ENCODE measurements at places on chromosomes 16 and 17. TPM values are rescaled to one million over a fixed set of nuclear protein-coding genes. Genes with fewer than 3 reads are reported as not detected.

ANKFN1 gene
- 14.5 TPM for polyA plus RNA-seq

NACA2 gene
- 1.2 TPM for polyA plus RNA-seq

KRTAP17-1 gene
- polyA plus RNA-seq = not detected

KRTAP4-4 gene
- not detected for polyA plus RNA-seq

KRT9 gene
- polyA plus RNA-seq = 0.11 TPM

TAOK1 gene
- 38.7 TPM for polyA plus RNA-seq

BAHCC1 gene
- polyA plus RNA-seq = 30.7 TPM

CTRB2 gene
- polyA plus RNA-seq = 0.24 TPM

TUBG1 gene
- 56.9 TPM for polyA plus RNA-seq

IFI35 gene
- polyA plus RNA-seq = 9.2 TPM

MATCAP1 gene
- 127 TPM for polyA plus RNA-seq

PIPOX gene
- polyA plus RNA-seq = 10.2 TPM

SKAP1 gene
- polyA plus RNA-seq = 36.1 TPM

TAX1BP3 gene
- polyA plus RNA-seq = 44.9 TPM

CDC42EP4 gene
- 96.4 TPM for polyA plus RNA-seq

TMC8 gene
- polyA plus RNA-seq = 5.6 TPM

ASPHD1 gene
- polyA plus RNA-seq = 49.8 TPM

CREBBP gene
- polyA plus RNA-seq = 64.3 TPM

EIF5A gene
- polyA plus RNA-seq = 375 TPM

PRSS27 gene
- 9.7 TPM for polyA plus RNA-seq

SERPINF2 gene
- polyA plus RNA-seq = 2.1 TPM

PDIA2 gene
- 37.1 TPM for polyA plus RNA-seq

MYH13 gene
- not detected for polyA plus RNA-seq

KRTAP3-2 gene
- not detected for polyA plus RNA-seq

MT4 gene
- polyA plus RNA-seq = not detected

PERCC1 gene
- 0.35 TPM for polyA plus RNA-seq

ZP2 gene
- not detected for polyA plus RNA-seq

TP53TG3D gene
- polyA plus RNA-seq = 2.3 TPM

RHOT2 gene
- 102 TPM for polyA plus RNA-seq

TBC1D3B gene
- polyA plus RNA-seq = 32.5 TPM

HES7 gene
- polyA plus RNA-seq = 2.5 TPM

OR1A1 gene
- polyA plus RNA-seq = 0.14 TPM

SBK1 gene
- polyA plus RNA-seq = 117 TPM

TTLL6 gene
- 0.22 TPM for polyA plus RNA-seq

DUS2 gene
- 17.2 TPM for polyA plus RNA-seq

YBX2 gene
- 6.9 TPM for polyA plus RNA-seq

PRSS22 gene
- polyA plus RNA-seq = not detected

HOXB4 gene
- polyA plus RNA-seq = 16.6 TPM

HYDIN gene
- polyA plus RNA-seq = 17.2 TPM

EPN3 gene
- polyA plus RNA-seq = 1.8 TPM

NPIPA5 gene
- polyA plus RNA-seq = 56.2 TPM

WNT3 gene
- 17.1 TPM for polyA plus RNA-seq

MYL4 gene
- 4.2 TPM for polyA plus RNA-seq

NOG gene
- 15.2 TPM for polyA plus RNA-seq
